ENCODE measurements at places on chromosomes 12 and 14.

GRCh38 chr12:47414511-47414910 is 291.3 kb downstream of the RPAP3 start:
- DNase-seq, result no peak

DNA sequence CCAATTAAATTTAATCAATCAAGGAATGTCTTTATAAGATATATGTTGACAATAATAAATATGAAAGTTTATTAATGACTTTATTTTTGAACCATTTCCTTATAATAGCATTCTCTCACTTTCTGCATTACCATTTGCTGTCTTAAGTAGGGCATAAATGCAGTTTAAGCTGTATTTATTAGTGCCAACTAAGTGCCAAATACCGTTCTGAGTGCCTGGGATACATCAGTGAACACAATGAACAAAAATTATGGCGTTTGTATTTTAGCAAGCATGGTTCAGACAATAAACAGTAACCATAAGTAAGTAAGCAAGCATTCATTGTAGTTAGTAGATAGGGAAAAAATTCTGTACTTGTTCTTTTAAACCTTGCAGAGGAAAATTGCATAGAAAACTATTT is 145.8 kb downstream of the FUT8 start:
- no peak for DNase-seq

DNA sequence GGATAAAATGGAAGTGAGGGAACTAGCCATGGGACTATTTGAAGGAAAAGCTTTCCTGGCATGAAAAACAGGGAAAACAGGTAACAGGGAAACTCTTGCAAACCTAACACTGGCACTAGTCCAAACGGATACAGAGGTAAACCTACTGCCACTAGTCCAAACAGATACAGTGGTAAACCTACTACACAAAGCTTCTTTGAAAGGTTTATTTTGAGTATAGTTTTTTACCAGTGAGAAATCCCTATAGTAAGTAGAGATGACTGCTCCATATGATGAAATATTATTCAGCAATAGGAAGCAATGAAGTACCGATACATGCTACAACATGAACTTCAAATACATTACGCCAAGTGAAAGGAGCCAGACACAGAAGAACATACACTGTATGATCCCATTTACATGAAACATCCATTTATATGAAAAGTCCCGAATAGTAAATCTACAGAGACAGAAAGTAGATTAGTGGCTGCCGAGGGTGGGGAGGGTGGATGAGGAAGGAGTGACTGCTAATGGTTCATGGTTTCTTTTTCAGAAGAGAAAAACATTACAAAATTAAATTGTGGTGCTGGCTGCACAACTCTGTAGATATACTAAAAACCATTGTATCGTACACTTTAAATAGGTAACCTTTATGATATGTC is 25.5 kb downstream of the SPTLC2 start:
- no peak for DNase-seq

DNA sequence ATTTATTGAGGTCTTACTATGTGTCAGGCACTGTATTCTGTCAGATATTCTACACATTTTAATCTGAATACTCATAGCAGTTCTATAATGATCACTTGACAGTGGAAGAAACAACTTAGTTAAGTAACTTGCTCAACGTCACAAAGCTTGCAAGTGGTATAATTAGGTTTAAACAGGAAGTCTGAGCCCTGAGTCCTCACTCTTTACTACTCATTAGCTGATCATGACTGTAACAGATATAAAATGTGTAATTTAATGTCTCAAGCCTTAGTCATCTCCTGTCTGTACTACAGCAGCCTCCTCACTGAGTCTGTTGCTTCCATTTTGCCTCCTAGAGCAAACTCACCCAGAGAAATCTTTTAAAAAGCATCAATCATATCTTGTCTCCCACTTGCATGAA is 38.9 kb downstream of the PPP4R4 start:
- no peak for DNase-seq

DNA sequence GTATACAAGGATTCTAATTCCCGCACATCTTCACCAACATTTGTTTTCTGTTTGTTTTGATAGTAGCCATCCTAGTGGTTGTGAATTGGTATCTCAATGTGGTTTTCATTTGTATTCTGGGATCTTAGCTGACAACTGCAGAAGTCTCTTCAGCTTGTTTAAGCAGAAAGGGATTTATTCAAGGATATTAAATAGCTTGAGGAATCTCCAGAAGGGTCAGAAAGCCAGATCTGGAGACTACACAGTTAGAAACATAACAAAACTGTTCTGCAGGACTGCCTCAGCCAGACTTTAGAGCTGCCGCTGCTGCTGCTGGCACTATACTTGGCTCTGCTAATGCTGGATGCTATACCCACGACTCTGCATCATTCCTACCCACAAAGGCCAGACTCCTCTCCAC is 13.4 kb upstream of the CDKL1 start:
- no peak for DNase-seq

DNA sequence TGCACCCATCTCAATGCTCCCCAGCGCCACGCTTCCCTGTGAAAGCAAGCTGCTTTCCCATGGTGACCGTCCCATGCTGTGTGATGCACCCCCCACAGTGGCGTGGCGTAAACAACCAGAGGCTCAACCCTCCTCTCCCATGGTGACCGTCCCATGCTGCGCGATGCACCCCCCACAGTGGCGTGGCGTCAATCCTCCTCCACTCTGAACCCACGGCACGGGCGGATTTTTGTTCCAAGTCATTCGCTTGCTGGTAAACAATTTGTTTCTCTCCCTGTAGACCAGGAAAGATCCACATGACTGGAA is 8.9 kb downstream of the STX2 start:
- no peak for DNase-seq

DNA sequence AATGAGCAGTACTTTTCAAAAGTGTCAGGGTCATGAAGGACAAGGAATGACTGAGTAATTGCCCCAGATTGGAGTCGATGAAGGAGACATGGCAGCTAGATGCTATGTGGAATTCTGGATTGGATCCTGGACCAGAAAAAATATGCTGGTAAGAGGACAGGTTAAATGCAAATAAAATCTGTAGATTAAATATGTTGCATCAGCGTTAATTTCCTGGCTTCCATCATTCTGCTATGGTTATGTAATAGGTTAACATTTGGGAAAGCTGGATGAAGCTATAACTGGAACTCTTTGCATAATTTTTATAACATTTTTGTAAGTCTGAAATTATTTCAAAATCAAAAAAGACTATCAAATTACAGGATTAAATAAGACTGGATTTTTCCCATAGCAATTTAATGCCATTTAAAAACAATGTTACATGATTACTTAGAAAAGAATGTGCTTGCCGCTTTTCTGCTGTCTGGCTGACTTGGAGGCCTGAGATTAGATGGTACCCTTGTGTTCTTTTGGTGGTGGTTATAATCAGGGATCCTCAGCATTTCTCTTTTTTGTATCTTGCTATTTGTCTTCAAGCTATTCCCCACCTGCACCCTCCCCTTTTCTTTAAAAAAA is 65.1 kb downstream of the FBXW8 start:
- no peak for DNase-seq

- no peak for DNase-seq
Measured at GRCh38 chr14:81062816-81063215, 107.4 kb downstream of the TSHR start.

DNA sequence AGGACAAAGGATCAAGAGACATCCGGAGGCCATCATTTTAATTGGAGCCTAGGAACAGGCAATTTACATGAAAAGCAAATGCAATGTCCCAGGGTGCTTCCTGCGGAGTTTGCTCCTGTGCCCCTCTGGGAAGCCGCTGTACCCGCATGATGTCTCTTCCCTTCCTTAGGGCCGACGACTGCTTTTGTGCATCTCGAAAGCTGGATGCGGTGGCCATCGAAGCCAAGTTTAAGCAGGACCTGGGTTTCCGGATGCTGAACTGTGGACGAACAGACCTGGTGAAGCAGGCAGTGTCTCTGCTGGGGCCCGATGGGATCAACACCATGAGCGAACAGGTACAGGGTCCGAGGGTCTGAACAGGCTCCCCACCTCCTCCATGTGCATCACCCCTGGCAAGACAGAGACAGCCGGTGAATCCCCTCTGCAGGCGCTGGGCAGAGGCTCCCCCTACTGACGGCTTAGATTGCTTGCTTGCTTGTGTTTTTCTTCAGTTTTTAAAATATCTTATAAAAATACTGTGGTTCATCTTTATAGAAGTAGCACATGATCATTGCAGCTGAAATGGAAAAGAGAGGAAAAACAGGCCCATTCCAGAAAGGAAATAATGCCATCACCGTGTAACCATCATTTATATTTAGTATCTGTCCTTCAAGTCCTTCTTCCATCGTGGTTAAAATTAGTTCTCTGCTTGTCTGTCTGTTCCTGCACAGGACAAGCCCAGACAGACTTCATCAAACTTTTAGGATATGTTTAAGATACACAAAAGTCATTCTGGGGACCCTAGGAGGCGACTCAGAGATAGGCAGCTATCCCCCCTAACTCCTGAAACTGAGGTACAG is 75.4 kb upstream of the PWP1 start:
- no peak for DNase-seq

GRCh38 chr14:100522616-100523099 is 64.6 kb downstream of the BEGAIN start:
- DNase-seq, result no peak

GRCh38 chr12:3380200-3381043 is 110.6 kb upstream of the PRMT8 start:
- no peak for DNase-seq

GRCh38 chr12:55721601-55722213 is 1.5 kb downstream of the RDH5 start:
- DNase-seq, result no peak

- DNase-seq, result no peak
Measured at GRCh38 chr12:131826097-131826928, 1.9 kb upstream of the MMP17 start.

DNA sequence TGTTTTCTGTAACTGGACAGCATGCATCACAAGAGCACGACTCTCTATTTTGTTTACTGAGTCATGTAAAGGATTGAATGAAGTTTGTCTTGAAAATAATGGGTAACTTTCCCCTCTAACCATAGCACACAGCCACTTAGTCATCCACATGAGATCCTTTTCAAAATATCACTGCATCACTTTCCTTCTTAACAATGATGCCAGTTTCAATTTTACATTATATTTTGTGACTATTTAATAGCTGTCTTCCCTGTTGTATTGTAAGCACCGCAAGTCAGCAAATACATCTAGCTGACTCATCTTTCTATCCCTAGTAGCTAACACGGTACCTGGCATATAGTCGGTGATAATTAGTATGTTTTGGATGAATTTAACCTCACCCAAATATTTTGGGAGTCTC is 83.3 kb upstream of the PPM1H start:
- no peak for DNase-seq

DNA sequence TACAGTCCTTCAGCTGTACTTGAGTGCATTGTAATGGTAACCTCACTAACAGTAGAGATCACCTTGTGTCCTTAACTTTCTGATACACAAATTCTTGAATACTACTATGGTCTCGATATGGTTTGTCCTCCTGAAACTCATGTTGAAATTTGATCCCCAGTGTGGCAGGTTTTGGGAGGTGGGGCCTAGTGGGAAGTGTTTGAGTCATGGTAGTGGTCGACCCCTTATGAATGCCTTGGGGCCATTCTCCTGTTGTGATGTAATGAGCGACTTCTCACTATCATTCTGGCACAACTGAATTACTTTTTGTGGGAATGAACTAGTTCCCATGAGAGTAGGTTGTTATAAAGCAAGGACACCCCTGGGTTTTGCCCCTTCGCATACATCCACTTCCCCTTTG is 52.3 kb downstream of the IPO8 start:
- DNase-seq, result no peak

DNA sequence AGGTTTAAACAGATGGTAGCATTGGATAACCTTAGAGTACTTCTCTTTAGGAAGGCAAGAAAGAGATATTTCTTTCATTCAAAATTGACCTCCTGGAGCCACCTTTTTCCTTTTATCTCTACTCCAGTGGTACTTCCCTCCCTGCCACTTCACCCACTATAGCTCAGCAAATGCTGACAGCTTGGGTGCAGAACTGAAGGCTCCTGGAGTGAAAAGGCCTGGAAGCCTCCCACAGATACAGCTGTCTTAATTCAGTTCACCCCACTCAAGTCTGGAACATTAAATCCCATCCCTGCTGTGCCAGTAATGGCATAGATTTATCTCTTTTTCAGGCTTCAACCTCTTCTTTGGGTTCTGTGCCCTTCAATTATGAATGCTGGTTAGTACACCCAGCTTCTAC is 140.3 kb downstream of the NEDD1 start:
- no peak for DNase-seq

DNA sequence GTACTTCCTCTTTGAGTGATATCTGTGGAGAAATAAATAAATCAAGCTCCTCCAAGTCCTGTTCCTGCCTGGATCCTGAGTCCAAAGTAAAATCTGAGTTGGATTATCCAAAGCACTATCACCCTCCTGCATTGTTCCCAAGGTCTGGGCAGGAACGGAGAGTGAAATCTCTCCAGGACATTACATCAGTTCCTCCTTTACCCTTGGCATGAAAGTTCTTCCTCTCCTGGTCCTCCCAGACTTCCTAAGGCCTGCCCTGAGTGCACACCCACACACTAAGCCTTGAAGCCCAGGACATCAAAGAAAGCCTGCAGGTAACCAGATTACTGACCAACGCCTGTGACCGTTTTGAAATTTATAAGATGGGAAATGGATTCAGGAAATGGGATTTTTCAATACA is 206.8 kb upstream of the BCL2L14 start:
- DNase-seq, result no peak

DNA sequence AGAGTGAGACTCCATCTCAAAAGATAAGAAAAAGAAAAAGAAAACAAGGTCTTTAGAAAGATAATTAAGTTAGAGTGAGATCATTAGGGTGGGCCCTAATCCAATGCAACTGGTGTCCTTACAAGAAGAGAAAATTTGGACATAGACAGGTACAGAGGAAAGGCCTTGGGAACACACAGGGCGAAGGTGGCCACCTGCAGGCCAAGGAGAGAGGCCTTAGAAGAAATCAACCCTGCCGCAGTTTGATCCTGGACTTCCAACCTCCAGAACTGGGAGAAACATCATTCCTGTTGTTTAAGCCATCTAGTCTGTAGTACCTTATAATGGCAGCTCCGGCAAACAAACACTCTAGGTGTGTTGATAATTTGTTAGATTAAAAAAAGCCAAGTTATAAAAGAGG is 491.9 kb downstream of the MED13L start:
- DNase-seq, result no peak

DNA sequence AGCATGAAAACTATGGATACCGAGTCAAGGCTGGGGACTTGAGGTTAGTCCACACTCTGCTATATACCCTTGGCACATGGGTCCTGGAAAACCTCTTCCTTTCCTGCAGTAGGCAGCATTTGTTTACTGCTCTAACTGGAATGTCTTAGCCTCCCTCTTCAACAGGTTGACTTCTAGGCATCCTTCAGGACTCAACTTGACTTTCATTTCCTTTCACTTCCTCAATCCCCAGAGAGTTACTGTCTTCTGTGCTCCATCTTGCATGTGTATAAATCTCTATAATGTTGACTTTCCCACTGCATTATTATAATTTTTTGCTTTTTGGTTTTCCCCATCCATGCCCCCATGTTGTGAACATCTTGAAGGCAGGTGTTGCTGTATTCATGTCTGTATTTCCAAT is 107.9 kb downstream of the VRK1 start:
- DNase-seq, result no peak

DNA sequence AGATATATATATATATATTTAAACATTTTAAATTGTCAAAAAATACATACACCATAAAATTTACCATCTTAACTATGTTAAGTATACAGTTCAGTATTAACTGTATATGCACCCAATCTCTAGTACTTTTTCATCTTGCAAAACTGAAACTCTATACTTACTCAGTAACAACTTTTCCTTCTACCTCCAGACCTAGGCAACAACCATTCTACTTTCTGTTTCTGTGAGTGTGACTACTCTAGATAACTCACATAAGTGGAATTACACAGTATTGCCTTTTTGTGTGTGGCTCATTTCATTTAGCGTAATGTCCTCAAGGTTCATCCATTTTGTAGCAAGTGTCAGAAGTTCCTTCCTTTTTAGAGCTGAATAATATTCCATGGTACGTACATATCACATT is 8.2 kb downstream of the FAM234B start:
- no peak for DNase-seq

All from NCI-H524 treated with DMSO at 0.1 percent for 48 hours (cell line).